ENCODE measurements at places on chromosomes 6 and 20. TPM values are rescaled to one million over a fixed set of nuclear protein-coding genes. Genes with fewer than 3 reads are reported as not detected.
A peak's percentile ranks its signal among the peaks of the same experiment; 100 is the strongest.

- peaks cover 6% of the 10 kb centered on the region for H3K4me1 ChIP-seq
- no peak for DNase-seq
- peak overlapping the region; percentile 63 for H3K27ac ChIP-seq
- H3K36me3 ChIP-seq: no peaks in the 10 kb centered on the region
- H3K4me3 ChIP-seq: no peak overlapping the region
Measured at GRCh38 chr6:6711832-6712448, 123.4 kb downstream of the LY86 start.

PTK6 gene
- total RNA-seq: 3.4 TPM

EMILIN3 gene
- total RNA-seq: 0.06 TPM

PLAGL1 gene
- total RNA-seq: 14.6 TPM

DNA sequence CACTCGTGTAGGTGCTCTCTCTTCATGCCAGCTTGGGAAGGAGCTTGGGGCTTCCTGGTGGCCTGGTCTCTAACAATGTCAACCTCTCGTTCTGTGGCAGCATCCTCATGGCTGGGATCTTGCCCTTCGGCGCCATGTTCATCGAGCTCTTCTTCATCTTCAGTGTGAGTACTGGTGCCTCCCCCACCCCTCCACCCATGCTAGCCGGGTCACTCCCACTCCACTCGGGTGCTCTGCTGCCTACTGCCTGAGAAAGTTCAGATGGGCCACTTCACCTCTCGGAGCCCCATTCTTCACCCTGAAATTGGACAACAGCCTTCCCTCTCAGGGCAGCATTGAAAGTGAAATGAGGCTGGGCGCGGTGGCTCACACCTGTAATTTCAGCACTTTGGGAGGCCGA is 48.8 kb downstream of the TM9SF4 start:
- no peak overlapping the region for H3K27ac ChIP-seq
- no peaks in the 10 kb centered on the region for H3K27me3 ChIP-seq
- no peaks in the 10 kb centered on the region for H3K4me1 ChIP-seq
- H3K36me3 ChIP-seq: no peaks in the 10 kb centered on the region
- DNase-seq: no peak

LGSN gene
- not detected for total RNA-seq

TGM3 gene
- 0.09 TPM for total RNA-seq

DNA sequence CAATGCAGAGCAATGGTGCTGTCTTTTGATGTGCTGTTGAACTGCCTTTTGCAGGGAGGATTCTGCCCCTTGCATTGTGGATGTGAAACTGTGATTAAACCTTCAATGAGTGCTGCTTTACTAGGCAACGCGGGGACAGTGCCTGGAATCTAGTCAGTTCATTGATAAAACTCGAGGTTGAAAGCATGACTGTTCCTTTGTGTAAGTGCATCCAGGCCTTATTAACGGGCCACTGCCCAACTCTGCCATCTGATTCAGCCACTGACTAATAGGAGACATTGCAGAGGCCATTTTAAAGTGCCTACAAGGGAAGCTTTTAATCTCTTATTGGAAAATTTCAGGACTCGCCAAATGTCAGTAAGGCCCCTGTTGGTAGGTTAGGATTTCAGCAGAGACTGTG is 49.3 kb downstream of the SLC35F1 start:
- no peaks in the 10 kb centered on the region for H3K27me3 ChIP-seq
- no peak overlapping the region for H3K27ac ChIP-seq
- no peak for DNase-seq
- no peak overlapping the region for H3K4me3 ChIP-seq
- no peaks in the 10 kb centered on the region for H3K36me3 ChIP-seq

GRCh38 chr6:10756085-10756484 is 8.5 kb downstream of the TMEM14B start:
- H3K4me1 ChIP-seq: no peaks in the 10 kb centered on the region
- H3K4me3 ChIP-seq: no peak overlapping the region
- no peak overlapping the region for H3K27ac ChIP-seq
- H3K27me3 ChIP-seq: no peaks in the 10 kb centered on the region
- H3K36me3 ChIP-seq: no peaks in the 10 kb centered on the region

KCNK16 gene
- total RNA-seq: 3.3 TPM

- no peak overlapping the region for H3K4me3 ChIP-seq
- H3K27me3 ChIP-seq: no peaks in the 10 kb centered on the region
- H3K27ac ChIP-seq: no peak overlapping the region
Measured at GRCh38 chr20:37615340-37616109, 78.3 kb upstream of the CTNNBL1 start.

RAD21L1 gene
- total RNA-seq: not detected

- H3K27ac ChIP-seq: no peak overlapping the region
- H3K36me3 ChIP-seq: no peaks in the 10 kb centered on the region
- no peak overlapping the region for H3K4me3 ChIP-seq
Measured at GRCh38 chr20:41222296-41222695, 85.0 kb downstream of the PLCG1 start.

ALDH8A1 gene
- total RNA-seq: 0.12 TPM

DNA sequence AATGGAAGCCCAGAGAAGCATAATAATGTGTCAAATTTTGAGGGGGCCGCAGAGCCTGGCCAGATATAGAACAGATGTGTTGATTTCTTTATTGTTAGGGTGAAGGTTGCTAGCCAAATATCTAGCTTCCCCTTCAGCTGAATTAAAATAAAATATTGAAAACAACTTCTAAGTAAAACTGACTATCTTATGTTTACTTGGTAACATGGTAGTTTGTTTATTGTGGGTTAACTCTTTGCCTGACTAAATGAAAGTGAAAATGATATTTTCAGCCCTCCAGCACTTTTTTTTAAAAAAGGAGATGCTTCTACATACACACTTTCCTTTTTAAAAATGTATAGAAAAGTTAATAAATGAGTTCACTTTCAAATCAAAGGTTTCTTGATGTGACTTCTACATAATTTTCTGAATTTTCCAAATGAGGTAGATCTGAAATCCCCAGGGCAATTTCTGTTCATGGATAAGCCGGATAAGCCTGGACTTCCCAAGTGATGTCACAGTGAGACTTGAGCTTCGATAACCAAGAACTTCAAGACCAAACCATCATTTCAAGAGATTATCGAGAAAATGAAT is 172.1 kb upstream of the OLIG3 start:
- H3K27ac ChIP-seq: no peak overlapping the region
- DNase-seq: no peak
- no peaks in the 10 kb centered on the region for H3K36me3 ChIP-seq

DNA sequence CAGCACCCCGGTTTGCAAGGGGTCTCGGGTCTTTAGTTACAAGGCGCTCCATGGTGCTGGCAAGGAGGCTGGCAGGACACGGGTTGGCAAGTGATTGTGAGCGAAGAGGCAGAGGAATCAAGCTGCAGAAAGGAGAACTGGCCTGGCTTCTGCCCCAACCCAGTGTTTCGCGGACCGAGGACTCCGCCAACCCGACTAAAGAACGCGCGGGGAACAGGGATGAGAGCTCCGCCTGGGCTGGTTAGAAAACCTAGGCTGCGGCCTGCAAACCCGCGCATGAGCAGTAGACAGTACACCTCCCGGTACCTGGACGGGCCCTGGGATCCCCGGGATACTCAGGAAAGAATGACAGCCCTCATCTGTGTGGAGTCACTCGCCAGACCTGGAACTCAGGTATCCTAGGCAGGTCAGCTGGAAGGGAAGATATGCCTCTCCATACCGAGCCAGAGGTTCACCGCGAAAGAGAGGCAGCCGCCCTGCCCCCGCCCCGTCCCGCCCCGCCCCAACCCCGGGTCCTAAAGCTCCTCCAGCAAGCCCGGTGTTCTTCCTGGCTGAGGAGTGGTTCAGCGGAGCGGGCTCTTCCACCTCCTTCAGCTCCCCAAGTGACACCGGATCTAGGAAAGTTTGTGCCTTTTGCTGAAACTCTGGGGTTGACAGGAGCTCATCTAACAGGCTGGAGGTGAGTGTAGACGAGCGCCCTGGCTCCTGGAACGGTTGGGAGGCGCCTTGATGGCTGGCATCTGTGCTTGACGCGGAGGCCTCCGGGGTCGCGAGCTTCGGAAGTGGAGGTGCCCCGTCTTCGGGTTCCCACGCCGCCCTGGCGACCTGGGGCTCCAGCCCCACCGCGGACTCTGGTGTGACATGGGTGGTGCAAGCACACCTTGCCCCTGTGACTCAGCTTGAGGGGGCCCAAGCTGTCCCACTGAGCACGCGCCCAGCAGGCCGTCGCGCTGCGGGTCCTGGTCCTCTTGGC is 1847.3 kb upstream of the DEFB115 start:
- no peak overlapping the region for H3K27ac ChIP-seq
- DNase-seq: no peak
- no peaks in the 10 kb centered on the region for H3K36me3 ChIP-seq
- no peaks in the 10 kb centered on the region for H3K27me3 ChIP-seq
- no peaks in the 10 kb centered on the region for H3K4me1 ChIP-seq

ADGRF5 gene
- total RNA-seq: 4.2 TPM

DNA sequence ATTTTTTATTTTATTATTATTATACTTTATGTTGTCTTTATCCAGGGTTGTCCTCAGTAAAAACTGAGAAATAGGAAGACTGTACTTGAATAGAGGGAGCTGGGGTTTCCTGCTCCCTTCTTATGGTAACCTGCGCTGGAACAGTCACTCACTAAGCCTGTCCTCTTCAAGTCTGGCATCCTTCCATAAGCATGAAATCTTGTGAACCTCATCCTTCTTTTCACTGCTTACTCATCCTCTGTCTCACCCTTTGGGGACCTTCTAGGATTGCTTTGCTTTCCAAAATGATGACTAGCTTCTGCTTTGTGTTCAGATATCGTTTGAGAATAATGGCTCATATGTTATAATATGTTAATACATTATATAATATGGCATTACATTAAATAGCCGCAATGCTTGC is 90.6 kb downstream of the C6orf118 start:
- H3K36me3 ChIP-seq: no peaks in the 10 kb centered on the region
- no peaks in the 10 kb centered on the region for H3K27me3 ChIP-seq
- no peak for DNase-seq
- no peak overlapping the region for H3K4me3 ChIP-seq
- no peaks in the 10 kb centered on the region for H3K4me1 ChIP-seq

DNA sequence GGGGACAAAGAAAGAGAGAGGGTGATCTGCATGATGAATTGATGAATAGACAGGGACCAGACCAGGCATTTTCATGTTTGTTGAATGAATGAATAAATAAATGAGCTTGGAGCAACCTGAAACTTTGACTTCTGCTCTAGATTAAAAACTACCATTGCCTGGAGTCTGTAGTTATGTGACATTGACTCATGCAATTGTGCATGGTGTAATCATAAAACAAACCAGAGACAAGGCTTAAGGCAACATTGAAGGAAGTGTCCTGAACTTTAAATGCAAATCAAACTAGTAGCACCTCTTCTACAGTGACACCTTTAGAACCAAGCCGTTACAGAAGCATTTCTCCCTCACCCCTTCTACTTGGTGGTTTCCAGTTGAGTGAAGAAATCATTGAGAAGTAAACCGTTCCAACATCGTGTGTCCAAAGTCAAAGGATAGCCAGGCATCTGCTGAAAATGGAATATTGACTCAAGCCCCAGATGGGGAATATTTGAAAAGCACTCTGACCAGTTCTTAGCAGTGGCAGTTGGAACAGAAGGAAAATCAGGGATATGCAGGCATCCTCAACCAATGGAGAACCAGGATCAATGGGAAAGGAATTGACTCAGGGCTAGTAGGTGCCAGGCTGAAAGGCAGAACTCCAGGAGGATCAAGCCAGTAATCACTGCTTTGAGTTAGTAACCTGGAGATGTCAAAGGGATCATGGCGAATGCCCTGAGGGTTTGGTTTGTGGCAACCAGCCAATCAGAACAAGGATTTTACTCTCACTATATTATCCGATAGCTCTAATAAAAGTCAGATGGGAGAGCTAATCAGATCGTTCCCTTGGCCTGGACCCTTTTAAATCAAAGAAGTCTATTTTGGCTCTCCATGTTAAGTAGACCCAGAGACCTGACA is 171.2 kb upstream of the TSHZ2 start:
- no peak for DNase-seq
- no peaks in the 10 kb centered on the region for H3K27me3 ChIP-seq
- no peaks in the 10 kb centered on the region for H3K36me3 ChIP-seq
- H3K4me3 ChIP-seq: no peak overlapping the region

GRCh38 chr6:146989860-146990259 is 214.4 kb upstream of the STXBP5 start:
- no peaks in the 10 kb centered on the region for H3K27me3 ChIP-seq
- no peak overlapping the region for H3K4me3 ChIP-seq
- H3K36me3 ChIP-seq: no peaks in the 10 kb centered on the region
- H3K27ac ChIP-seq: no peak overlapping the region
- no peaks in the 10 kb centered on the region for H3K4me1 ChIP-seq
- DNase-seq: no peak

GRCh38 chr6:107495196-107495643 is 5.3 kb downstream of the SOBP start:
- H3K27me3 ChIP-seq: no peaks in the 10 kb centered on the region
- peaks cover 5% of the 10 kb centered on the region for H3K4me1 ChIP-seq
- no peak for DNase-seq
- H3K4me3 ChIP-seq: no peak overlapping the region
- peak overlapping the region; percentile 2 for H3K27ac ChIP-seq
- no peaks in the 10 kb centered on the region for H3K36me3 ChIP-seq

DNA sequence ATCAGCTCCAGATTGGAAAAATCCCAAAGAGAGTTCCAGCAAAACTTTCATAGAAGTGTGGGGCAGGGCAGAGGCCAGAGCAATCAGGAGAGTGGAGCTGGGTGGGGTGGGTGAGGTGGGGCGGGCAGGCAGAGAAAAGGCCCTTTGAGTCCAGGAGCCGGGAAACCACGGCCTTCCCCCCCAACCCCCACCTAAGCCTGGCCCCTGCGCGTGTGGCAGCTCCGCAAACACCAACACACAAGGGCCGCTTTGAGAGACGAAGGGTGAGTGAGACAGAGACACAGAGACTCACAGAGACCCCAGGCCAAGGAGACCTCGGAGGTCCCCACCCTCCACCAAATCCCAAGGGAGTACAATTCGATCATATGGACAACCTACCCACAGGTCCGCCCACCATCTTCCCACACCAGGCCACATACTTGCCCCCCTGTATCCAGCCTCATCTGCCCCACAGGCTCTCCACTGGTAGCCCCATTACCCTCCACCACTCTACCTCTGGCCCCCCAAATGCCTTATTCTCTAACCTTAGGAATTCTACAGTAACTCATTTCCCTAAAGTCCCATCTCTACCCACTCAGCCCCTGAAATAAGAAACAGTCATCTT is 1.7 kb downstream of the COL11A2 start:
- H3K27me3 ChIP-seq: no peaks in the 10 kb centered on the region
- DNase-seq: no peak
- H3K4me1 ChIP-seq: peaks cover 11% of the 10 kb centered on the region
- peaks cover 12% of the 10 kb centered on the region for H3K36me3 ChIP-seq
- no peak overlapping the region for H3K27ac ChIP-seq
- no peak overlapping the region for H3K4me3 ChIP-seq

All from pancreas (tissue), 10 donors.